Ureter (tissue), 1 donor: ENCODE measurements at places on chromosomes 7 and 10. TPM values are rescaled to one million over a fixed set of nuclear protein-coding genes. Genes with fewer than 3 reads are reported as not detected.

DNA sequence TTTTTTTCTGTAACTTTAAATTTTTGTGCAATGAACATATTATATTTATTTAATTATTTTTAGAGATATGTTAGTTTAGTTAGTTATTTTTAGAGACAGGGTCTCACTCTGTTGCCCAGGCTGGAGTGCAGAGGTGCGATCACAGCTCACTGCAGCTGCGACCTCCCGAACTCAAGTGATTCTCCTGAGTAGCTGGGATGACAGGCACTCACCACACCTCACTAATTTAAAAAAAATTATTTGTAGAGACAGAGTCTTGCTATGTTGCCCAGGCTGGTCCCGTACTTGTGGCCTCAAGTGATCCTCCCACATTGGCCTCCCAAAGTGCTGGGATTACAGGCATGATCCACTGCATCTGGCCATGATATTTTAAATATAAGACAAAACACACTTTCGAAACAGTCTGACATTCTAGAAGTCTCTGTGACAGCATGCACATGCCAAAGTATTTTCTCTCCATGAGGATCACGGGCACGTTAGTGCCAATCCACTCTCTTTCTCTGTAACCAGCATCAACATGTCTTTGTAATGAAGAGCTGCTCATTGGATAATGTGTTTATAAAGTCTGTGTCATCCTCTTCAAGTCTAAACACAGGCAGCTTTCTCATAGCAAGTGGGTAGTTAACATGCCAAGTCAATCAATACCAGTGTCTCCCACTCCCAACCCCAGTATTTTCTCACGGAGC, 137.4 kb downstream of the GLI3 start:
- no peak for DNase-seq

ZNF862 gene
- total RNA-seq = 24.6 TPM

- DNase-seq = no peak
These were observed 16.0 kb upstream of the KIF5B start for GRCh38 chr10:32072025-32072800.

WDR86 gene
- 4.3 TPM for total RNA-seq

METTL27 gene
- 14.4 TPM for total RNA-seq

DNA sequence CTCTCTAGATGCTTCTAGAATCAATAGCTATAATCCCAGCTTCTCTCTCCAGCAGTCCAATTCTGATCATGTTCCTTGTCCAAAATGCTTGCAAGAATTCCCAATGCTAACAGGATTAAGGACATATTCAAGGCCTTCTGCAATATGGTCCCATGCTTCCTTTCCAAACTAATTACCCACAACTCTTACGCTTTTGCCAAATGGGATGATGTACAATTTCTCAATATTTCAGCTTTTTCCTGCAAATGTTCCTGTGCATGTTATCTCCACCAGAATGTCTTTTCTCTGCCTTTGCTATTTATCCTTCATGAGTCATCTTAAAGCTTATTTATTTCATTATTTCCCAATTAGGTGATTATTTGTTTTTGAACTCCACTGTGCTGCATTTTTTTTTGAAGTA, 556.4 kb downstream of the SORCS1 start:
- DNase-seq = no peak

GRID1 gene
- total RNA-seq = 2.7 TPM

- DNase-seq = no peak
These were observed 49.5 kb upstream of the PHYHIPL start for GRCh38 chr10:59126991-59127390.

GRCh38 chr7:42907316-42907715, 4.6 kb downstream of the C7orf25 start:
- DNase-seq = no peak

DNA sequence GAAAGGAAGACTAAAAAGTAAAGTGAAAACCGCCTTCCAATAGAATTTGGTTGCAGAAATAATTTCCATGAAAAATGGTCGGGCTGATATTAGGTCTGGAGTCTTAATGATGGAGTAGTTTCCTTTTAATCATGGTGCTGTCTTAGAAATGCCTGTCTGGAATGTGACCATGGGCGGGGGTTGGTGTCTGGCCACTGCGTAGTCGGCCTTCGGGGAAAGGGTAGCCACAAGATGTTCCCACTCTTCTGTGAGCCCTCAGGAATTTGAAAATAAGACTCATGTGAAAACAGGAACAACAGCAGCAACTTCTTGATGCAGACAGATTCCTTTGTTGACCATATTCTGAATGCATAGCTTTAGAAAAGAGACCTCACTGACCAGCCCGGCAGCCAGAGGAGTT, 176.8 kb downstream of the KIAA1217 start:
- DNase-seq = no peak

NRCAM gene
- total RNA-seq = 3.6 TPM

GRCh38 chr10:71082960-71083715, 129.2 kb upstream of the UNC5B start:
- DNase-seq = peak; percentile 24

- DNase-seq = no peak
These were observed 91.6 kb downstream of the PLCE1 start for GRCh38 chr10:94085288-94085687.

DNA sequence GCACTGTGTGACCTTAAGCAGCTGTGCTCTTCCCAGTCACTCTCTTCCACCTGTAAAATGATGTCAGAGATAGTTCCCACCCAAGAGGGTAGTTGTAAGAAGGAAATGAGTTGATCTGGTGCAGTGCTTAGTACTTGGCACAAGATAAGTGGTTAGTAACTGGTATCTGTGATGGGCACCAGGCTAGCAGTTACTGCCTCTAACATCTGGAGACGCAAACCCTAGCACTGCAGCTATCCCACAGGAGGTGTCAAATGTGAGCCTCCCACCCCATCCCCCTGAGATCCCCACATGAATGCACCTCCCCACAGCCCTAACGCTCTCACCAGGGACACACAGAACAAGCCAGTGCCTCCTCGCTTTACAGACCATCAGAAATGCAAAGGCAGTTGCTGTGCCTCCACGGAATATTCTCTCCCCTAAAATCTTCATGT, 72.0 kb downstream of the KCNMA1 start:
- DNase-seq = no peak

GRCh38 chr7:104363355-104363754, 35.0 kb downstream of the LHFPL3 start:
- no peak for DNase-seq

- no peak for DNase-seq
These were observed 84.4 kb downstream of the RUNDC3B start for GRCh38 chr7:87712571-87712970.

ESYT2 gene
- 83.9 TPM for total RNA-seq

- DNase-seq = no peak
These were observed 361.6 kb downstream of the FGFR2 start for GRCh38 chr10:121236621-121237020.

- no peak for DNase-seq
These were observed 50.1 kb upstream of the CRTAC1 start for GRCh38 chr10:98080494-98080893.

- DNase-seq = no peak
These were observed 44.2 kb upstream of the PTER start for GRCh38 chr10:16392531-16393069.

- no peak for DNase-seq
These were observed 25.0 kb downstream of the SLC25A28 start for GRCh38 chr10:99595236-99595635.

GRCh38 chr7:129643550-129644170, 32.1 kb downstream of the NRF1 start:
- no peak for DNase-seq

FANK1 gene
- 6.3 TPM for total RNA-seq

DNA sequence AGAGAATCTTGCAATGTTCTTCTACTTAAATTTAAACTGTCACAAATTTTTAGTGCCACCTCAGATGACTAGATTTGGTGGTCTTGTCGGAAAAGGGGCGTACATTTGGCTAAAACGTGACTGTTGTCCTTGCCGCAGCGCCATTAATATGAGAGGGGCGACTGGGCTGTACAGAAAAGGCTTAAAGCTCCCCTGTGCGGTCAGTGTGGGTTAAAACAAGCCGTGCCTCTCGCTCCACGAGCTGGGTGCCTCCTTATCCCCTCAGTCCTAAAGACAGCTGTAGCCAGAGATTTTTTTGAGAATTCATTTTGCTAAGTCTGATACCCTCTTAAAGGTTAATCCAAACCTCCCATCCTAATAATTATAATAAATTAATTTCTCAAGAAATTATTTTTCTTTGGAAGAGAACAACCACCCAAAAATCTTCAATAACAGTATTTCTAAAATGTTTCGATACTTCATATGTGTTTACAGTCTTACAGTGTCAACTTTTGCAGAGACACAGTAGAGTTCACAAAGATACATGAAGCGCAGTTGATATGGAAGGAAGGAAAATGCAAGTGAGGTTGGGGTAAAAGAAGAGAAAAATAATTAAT, 68.6 kb downstream of the C7orf25 start:
- no peak for DNase-seq

DNA sequence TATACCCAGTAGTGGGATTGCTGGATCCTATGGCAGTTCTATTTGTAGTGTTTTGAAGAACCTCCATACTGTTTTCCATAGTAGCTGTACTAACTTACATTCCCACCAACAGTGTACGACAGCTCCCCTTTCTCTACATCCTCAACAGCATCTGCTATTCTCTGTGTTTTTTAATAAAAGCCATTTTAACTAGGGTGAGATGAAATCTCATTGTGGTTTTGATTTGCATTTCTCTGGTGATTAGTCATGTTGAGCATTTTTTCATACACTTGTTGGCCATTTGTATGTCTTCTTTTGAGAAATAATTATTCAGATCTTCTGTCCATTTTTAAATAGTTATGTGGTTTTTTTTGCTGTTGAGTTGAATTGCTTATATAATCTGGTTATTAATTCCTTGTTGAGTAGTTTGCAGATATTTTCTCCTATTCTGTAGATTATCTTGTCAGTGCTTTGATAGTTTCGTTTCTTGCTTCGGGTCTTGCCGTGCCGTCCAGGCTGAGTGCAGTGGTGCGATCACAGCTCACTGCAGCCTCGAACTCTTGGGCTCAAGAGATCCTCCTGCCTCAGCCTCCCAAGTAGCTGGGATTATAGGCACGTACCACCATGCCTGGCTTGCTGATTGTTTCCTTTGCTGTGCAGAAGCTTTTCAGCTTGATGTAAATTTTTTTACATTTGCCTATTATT, 12.0 kb downstream of the MTG1 start:
- DNase-seq = no peak

- DNase-seq = no peak
These were observed 24.3 kb downstream of the SLC29A3 start for GRCh38 chr10:71343392-71343773.

- no peak for DNase-seq
These were observed 691.8 kb downstream of the NXPH1 start for GRCh38 chr7:9125246-9125645.

GRCh38 chr10:45325116-45325515, 9.7 kb upstream of the OR13A1 start:
- DNase-seq = no peak

COL13A1 gene
- total RNA-seq = 4.9 TPM

DNA sequence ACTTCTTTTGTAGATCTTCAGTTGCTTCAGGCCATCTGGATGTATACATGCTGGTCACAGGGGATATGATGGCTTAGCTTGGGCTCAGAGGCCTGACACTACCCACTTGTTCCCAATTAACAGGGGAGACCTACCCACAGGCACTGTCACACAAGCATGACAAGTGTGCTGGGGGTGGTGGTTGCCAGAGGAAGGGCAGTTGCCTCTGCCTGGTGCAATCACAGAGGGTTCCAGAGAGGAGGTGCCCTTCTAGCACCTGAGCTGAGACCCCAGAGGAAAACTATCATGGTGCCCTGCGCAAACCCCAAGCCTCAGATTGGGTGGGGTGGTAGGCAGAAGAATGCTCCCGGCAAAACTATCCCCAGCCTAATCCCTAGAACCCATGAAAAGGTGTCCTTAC, 65.6 kb upstream of the NANOS1 start:
- no peak for DNase-seq

INMT gene
- 31.4 TPM for total RNA-seq

GPR26 gene
- total RNA-seq = not detected

DNA sequence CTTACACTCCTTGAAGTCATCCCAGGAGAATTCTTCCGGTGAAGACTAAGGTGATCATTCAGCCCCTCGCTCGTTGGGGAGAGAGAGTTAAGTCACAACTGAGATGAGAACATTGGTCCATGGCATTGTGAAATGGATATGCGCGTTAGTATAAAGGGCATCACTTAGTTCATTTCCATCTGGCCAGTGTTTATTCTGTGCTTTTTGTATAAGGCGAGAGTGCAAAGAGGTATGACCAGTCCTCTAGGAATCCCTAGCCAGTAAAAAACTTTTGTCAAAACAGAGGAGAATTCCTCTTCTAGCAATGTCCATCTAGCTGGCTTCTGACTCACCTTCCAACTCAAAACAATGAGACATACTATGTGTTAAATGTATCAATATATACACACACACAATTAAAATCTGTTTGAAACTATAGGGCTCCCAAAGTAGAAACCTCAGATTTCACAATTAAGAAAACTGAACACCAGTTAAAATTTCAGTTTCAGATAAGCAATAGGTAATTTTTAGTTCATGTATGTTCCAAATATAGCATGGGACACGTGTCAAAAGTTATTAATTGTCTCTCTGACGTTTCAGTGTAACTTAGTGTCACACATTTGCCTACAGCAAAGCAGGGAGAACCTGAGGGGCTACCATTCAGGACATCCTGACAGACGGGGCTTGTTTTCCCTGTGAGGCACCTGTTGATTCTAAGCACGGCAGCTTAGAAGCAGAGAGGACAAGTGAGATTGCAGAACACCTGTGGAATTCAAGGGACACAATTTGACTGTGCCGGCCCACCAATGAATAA, 158.9 kb downstream of the KLF6 start:
- DNase-seq = no peak
